ENCODE measurements at places on chromosomes 12 and 14.

DNA sequence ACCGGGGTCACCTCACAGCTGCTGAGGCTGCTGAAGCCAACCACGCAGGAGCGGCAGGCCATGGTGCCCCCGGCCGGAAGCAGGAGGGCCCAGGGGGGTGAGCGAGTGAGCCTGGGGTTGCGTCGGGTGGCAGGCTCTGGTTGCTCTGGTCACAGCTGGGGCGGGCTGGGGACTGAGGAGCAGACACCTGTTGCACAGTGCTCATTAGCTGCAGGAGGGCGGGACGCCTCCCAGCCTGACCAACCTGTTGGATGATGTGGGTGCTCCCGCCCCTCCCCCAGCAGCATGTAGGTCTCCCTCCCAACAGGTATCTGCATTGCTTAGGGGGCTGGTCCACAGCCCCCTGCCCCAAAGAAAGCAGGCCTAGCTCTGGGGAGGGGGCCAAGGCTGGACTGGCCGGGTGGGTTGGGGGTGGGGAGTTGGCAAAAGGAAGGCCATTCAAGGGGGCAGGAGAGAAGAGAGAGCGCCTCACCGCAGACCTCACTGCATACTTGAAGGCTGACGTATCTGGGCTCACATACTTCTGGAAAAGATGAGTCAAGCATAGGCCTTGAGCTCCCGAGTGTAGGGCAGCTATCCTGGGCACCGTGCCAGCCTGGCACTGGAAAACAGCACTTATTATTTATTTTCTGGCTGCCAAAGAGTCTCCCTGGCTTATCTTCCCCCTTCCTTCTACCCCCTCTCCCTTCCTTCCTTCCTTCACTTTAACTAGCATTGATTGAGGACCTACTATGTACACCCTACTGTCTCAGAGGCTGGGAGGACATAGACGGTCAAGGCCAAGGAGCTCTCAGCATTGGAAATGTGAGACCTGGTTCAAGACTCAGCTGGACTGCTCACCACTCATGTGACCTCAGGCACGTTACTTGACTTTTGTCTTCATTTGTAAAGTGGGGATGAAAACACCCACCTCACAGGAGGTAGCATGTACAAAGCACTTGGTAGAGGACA lies at the start of gene KRT80:
TSS of gene KRT80 (minus strand) at position 174 of the 951 bp plus-strand sequence. CDS start at position 62, 112 bp downstream.
- DNase-seq: no peak

DNA sequence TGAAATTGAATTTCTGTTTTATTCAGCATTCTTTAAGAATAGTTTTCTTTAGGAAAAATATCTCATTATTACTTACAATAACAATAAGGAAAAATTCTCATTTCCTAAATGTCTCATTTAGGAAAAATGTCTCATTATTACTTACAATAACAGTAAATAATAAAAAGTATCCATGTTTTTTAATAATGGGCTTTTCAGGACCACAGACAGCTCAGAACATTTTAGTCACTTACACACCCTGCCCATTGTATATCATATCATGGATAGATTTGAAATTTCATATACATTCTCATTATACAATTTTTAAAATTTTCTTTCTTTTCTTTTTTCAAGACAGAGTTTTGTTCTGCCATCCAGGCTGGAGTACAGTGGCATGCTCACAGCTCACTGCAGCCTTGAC lies 58.9 kb downstream of the ASCL1 start:
- no peak for DNase-seq

- DNase-seq: no peak
These were observed 18.8 kb downstream of the SLC35F4 start for GRCh38 chr14:57847096-57847495.

- DNase-seq: no peak
These were observed 55.2 kb downstream of the WDR20 start for GRCh38 chr14:102194856-102195255.

DNA sequence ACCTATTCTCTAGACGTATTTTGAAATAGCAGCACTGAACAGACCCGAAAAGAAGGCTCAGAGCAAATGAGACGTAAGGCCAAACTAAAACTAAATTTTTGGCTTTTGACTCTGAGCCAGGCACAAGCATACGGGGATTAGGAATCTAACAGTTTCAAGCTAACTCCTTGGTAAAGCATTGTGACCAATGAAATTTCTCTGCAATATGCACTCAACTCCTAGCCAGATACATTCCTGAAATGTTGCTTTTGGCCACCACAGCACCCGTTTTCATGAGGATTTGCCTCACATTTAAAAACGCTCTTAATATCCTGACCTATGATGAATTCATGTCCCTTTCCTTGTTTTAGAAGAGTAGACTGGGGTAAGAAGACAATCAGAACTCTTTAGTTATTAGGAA lies 53.1 kb upstream of the NPFF start:
- no peak for DNase-seq

DNA sequence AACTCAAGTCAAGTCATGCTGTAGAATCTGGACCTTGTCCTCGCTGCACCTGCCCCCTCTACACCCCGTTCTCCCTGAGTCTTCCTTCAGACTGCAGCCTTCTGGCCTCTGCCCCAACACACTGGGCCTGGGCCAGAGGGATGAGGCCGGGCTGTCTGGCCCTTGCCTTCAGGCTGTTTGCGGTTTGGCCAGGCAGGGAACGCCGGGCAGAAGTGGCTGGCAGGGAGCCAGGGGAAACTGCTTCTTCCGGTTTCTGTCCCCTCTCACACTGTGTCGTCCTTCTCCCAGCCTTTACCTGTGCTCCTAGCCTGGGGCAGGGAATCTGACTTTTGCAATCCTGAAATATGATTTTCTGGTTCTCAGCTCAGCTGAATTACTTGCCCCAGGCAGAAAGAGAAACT lies 13.5 kb downstream of the DGLUCY start:
- DNase-seq: no peak

GRCh38 chr14:37857774-37858266 lies 262.4 kb downstream of the TTC6 start:
- DNase-seq: no peak

- no peak for DNase-seq
These were observed 20.5 kb downstream of the FNTB start for GRCh38 chr14:65007202-65007601.

- no peak for DNase-seq
These were observed 1.4 kb downstream of the BICDL1 start for GRCh38 chr12:119990382-119990874.

GRCh38 chr14:66435683-66436082 lies 50.5 kb upstream of the CCDC196 start:
- DNase-seq: no peak

- DNase-seq: no peak
These were observed 28.5 kb downstream of the PRIMA1 start for GRCh38 chr14:93759719-93760307.

DNA sequence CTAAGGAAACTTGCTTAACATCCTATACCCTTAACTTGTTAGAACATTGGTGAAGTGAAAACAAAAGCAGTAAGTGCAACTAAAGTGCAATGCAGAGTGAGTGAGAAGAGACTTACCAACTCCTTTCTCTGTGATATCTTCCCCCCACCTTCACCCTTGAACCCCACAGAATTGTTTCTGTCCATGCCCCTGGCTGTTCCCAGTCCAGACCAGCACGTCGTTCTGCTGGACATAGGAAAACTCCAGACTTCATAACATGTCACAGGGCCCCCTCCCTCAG lies 91.9 kb downstream of the DAD1 start:
- DNase-seq: no peak

DNA sequence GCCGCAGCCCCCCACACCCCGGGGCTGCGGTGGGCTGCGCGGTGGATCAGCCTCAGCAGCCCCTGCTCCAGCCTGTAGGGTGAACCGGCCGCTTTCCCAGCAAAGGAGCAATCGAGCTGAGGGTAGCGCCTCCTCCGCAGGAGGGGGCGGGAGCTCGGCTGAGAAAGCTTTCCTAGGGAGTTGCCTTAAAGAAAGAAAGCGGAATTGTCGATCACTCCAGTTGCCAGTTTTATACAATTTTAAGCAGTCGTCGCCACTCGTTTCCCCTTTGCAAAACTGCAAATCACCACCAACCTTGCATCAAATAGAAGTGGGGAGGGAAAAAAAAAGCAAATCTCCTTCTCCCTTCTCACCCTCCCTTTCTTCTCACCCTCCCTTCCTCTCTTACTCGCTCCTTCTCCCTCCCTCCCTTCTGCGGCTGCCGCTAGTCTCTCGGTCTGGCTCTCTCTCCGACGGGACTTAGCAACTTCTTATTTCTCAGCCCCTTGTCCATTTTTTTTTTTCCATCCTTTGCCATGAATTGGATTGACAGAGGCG lies at the start of gene PDE3A:
TSS of gene PDE3A (plus strand) at position 424 of the 537 bp plus-strand sequence. CDS start 748 bp downstream, outside the sequence.
- no peak for DNase-seq

GRCh38 chr14:69811227-69811867 lies 14.3 kb upstream of the SLC10A1 start:
- DNase-seq: no peak

- DNase-seq: no peak
These were observed 6.4 kb upstream of the ASCL1 start for GRCh38 chr12:102950950-102951619.

GRCh38 chr12:115450017-115450416 lies 766.0 kb upstream of the TBX3 start:
- DNase-seq: no peak

GRCh38 chr14:21263284-21264024 lies 5.8 kb downstream of the HNRNPC start:
- DNase-seq: no peak

DNA sequence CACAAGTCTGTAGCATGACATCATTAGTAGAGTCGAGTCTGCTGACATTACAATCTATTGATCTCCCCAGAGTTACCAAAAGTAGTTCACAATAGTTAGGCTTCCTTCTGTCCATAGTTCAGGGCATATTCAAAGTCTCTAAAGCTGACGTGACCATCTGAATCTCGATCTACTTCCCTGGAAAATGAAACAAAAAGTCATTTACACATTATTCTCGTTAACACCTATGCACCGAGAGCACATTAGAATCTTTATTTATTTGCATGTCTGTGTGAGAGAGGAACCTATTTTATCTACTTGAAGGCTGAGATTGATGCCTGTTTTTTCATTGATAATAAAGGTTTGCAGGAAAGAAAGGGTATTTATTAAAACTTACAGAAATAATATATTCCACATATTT lies 157.4 kb downstream of the EFCAB11 start:
- no peak for DNase-seq

Measured in activated T-cell treated with anti-CD3 and anti-CD28 coated beads for 48 hours (primary cell).